Breast epithelium (tissue), 4 donors: ENCODE measurements at places on chromosomes 12 and 14.

- no peak for DNase-seq
These were observed 15.9 kb downstream of the PRKAB1 start for GRCh38 chr12:119683816-119684215.

GRCh38 chr12:114399664-114400211 lies 6.2 kb downstream of the TBX5 start:
- DNase-seq: no peak

DNA sequence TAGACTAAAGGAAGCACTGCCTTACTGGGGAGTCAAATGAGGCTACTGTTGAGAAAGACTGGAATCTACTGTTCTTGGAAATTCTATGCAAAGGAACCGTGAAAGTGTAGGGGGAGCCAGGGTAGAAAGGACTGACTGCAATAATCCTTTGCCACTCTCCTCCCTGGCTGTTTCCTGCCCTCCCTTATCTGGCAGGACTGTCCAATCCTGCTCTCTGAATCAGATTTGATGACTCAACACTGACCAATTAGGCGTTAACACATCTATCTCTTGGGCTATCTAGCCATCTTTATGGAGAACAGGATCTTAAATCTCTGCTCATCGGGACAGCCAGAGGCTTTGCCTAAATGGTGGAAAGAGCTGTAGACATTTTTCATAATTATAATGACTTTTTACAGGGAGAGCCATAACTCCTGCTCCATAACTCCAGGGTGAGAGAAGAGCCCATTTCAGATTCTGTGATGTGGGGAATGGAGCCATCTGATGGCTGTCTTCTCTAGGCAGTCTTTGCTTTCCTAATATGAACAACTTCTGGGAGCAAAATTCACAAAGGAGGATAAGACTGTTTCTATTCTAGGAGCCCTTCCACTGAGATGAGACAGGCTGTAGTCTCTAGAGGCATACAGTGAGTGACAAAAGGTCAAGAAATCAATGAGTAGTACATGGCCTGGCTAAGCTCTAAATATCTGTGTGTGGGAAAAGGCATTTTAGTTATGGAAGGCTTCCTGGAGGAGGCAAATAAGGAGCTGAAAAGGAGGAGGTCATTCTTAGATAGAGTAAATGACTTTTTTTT lies 68.9 kb upstream of the CISTR start:
- DNase-seq: no peak

DNA sequence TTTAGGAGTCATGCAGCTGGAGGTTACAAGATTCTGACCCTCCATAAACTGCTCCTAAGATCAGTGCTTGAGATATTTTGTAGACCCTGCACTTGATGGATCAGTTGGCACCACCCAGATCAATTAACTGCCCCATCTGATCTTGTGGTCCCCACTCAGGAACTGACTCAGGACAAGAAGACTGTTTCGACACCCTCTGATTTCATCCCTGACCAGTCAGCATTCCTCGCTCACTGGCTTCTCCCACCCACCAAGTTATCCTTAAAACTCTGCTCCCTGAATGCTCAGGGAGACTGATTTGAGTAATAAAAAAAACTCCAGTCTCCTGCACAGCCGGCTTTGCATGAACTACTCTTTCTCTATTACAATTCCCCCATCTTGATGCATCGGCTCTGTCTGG lies 360.2 kb downstream of the GALC start:
- no peak for DNase-seq

- no peak for DNase-seq
These were observed 35.8 kb downstream of the IL31 start for GRCh38 chr12:122138181-122138580.

DNA sequence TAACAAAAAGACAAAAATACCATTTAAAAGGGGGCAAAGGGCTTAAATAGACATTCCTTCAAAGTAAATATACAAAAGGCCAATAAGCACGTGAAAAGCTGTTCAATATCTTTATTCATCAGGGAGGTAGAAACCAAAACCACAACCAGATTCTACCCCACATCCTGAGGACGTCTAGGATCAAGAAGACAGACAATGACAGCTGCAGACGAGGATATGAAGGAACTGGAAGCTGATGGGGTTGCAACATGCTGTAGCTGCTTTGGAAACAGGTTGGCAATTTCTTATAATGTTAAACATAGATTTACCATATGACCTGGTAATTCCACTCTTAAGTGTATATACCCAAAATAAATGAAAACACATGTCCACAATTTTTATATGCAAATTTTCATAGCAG lies 85.1 kb upstream of the C14orf180 start:
- no peak for DNase-seq

DNA sequence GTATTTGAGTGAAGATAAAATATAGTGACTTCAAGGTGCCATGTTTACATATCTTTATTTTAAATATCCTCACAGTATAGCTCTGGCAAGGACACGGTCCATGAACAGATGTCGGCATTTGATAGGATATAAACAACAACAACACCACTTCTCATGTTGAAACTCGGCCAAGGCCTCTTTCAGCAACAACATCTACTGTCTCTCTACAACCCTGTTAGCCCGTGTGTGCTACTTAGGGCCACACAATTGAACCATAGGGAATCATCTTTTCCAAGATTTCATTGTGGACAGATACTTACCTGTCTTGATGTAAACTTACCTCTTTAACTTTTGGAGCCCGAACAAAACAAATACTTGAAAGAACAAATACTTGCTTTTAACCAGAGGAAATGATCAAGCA lies 168.7 kb upstream of the SSTR1 start:
- no peak for DNase-seq

DNA sequence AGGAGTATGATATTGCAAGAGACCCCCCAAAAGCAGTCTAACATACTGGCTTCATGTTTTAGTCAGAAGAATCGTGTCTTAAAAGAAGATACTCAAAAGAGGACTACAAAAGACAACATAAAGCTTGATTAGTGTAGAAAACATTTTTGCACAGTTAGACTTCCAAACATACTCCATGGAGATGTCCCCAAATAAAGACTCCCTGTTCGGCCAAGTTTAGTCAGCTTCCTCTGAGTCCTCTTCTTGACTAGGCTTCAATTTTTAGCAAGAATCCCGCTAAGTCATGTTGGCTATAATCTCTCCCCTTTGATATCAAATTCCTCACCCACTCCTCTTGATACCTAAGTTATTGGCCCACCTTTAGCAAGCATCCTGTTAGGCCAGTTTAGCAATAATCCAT lies 298.0 kb downstream of the RMST start:
- no peak for DNase-seq

DNA sequence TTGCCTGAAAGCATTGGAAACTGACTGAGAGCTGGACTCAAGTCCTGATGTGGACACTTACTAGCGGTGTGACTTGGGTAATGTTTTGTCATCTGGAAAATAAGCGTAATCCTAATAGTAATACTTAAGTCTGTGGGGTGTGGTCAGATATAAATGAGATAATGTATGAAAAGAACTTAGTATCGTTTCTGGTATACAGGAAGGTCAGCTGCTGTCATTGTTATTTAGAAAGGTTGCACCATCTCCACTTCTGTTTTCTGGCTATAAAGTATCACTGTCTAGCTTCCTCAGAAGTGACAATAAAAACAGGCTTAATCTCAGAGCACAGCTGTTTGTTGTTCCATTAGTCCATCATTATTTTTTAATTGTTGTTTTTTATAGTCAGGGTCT lies 34.1 kb upstream of the TUBA1C start:
- no peak for DNase-seq

- no peak for DNase-seq
These were observed 208.7 kb downstream of the KITLG start for GRCh38 chr12:88371416-88372183.

GRCh38 chr12:72230589-72230988 lies 41.6 kb upstream of the TRHDE start:
- DNase-seq: no peak

- DNase-seq: no peak
These were observed 1.3 kb downstream of the AHSA1 start for GRCh38 chr14:77459072-77459723.

- DNase-seq: no peak
These were observed 86.3 kb downstream of the PDE6H start for GRCh38 chr12:15059123-15059522.

GRCh38 chr12:6851921-6852650 lies at the start of gene USP5:
Gene USP5, plus strand, starts transcription at chr12:6852150. Its CDS starts 30 bp downstream, at chr12:6852180.
- peak; percentile 98 for DNase-seq

DNA sequence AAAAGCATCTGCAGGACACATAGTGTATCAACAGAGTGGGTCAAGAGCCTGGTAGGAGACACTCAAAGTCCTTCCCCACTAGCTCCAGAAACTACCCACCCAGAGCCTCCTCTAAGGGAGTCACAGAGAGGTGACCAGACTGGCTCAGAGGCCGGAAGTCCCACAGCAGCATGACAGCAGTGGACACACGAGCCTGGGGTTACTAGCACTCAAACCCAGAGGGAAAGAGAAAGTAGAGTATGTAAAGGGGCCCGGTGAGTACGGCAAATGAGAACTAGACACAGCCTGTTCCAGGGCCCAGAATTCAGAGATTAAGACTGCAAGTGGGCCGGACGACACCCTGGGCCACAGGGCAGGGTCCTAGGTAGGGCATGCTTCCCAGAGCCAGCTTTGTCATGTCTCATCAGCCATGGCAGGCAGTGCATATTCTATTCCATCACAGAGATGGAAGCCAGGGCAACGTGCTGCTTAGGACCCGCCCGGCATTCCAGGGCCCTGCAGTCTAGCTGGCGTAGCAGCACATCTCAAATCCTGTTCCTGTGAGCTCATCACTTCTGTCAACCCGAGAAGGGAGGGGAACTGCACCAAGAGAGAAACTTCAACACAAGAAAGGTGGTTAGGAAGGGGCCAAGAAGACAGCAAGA lies 4.2 kb downstream of the IFFO1 start:
- no peak for DNase-seq

GRCh38 chr14:100710826-100711462 lies 15.7 kb upstream of the DLK1 start:
- no peak for DNase-seq

GRCh38 chr12:114726092-114726710 lies 42.2 kb upstream of the TBX3 start:
- DNase-seq: no peak

GRCh38 chr14:68843471-68844209 lies 50.8 kb upstream of the ZFP36L1 start:
- DNase-seq: peak; percentile 86

- DNase-seq: peak; percentile 52
These were observed 518 bp downstream of the GSKIP start for GRCh38 chr14:96363751-96364336.

DNA sequence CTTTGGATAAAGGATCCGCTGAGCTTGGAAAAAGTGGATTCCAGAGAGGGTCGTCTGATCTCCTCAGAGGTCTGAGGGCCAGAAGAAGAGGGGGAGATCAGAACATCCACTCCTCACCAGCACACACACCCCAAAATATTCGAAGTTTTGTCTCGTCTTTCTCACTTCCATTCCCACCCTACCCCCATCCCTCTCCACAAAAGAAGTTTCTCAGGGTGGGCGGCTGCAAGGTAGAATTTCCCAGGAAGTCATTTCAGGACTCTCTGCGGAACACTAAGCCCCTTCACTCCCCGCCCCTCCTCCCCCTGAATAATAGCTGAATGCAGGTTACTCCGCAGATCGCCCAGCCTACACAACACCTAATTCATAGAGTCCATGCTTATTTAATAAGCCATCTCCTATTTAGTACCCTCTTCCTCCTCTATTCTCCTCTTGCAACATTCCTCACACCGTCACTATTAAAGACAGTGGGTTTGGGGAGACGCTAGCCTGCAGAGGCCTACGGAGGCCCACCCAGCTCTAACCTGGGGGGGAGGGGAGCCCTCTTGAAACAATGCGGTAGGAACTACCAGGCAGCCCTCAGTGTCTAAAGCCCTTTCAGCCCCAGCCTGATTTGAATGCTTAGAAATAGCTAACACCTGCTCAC lies 649 bp upstream of the SALL2 start:
- DNase-seq: no peak

DNA sequence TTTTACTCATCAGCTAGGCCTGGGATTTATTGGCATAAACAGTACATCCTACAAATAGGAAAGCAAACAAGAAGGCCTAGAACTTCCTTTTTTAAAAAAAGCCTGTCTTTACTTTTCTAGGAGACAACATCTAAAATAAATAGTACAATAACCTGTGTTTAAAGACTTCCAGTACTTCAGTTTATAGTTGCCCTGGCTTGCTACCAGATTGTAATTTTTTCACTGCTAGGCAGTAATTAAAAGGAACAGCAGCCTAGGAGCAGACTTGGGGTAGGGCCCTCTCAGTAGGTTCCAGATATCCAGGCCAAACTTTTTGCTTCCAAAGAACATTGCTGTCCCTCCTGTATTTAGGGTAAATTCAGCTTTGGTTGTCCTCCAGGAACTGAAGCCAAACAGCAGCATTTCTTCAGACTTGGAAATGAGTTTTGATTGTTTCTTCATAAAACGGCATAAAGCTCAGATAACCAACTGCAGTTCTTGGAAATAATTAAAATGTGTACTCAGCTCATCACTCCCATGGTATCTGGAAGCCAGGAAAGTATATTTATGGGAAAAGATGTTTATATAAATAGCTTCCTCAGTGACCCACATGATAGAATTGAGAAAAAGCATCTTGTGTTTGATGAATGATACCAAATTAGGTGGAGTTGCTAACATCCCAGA lies 61.7 kb downstream of the PPP1R36 start:
- DNase-seq: no peak

DNA sequence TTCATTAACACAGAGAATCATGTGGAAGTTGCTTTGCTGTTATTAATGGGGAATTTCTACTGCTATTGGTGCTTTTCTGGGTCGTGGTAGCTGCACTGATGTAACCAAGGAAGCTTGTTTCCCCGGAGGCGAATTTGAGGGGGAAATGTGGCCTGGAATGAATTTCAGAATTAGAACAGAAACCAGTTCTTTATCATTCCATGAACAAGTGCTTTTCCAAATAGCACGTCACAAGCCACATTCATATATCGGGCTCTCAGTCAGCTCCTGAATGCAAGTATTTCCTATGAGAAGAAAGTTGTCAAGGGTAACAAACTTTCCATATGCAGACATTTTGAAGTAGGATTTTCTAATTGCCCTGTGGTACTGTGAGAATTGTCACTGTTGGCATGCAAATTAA lies 1353.2 kb downstream of the AACS start:
- DNase-seq: no peak

GRCh38 chr12:30180602-30181001 lies 396.9 kb upstream of the TMTC1 start:
- no peak for DNase-seq

GRCh38 chr14:76953311-76953945 lies 75.1 kb downstream of the IRF2BPL start:
- peak; percentile 82 for DNase-seq
